Stimulated activated CD4-positive, alpha-beta T cell treated with anti-CD3 and anti-CD28 coated beads, Interleukin-2, amount 100 ng/mL, for 48 hours (primary cell): ENCODE measurements at places on chromosomes 3 and 15.

DNA sequence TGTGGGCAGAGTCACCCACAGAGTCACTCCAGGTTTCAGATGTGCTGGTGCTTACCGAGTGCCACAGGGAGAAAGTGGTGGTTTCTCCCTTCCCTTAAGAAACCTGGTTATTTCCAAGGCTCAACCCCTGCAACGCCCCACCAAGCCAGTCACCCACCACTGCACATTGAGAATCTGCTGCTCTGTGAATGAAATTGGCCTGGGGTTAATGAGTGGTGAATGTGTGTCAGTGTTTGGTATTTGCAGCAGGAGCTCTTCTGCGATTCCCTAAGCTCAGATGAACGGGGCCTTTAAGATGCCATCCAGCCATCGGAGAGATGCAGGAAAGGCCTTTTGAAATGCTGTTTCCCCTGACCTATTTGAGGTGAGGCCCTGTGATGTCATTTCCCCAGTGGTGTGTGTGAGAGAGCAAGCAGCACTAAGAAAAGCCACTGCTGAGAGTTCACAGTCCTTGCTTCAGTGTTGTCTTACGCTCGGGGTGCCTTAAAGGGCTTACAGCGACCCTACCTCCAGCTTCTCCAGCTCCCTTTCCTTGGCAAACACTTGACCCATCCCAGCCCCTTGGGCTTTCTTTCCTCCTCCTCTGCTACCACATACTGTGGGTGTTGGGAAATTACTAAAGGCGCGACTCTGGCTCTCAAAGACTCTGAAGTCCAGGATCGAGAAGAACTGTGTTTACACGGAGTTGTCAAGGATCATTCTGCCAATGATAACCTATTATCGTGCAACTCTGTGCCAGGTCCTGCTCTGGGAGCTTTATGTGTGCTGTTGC lies 68.9 kb downstream of the SMAD3 start:
- DNase-seq = peak; percentile 41

DNA sequence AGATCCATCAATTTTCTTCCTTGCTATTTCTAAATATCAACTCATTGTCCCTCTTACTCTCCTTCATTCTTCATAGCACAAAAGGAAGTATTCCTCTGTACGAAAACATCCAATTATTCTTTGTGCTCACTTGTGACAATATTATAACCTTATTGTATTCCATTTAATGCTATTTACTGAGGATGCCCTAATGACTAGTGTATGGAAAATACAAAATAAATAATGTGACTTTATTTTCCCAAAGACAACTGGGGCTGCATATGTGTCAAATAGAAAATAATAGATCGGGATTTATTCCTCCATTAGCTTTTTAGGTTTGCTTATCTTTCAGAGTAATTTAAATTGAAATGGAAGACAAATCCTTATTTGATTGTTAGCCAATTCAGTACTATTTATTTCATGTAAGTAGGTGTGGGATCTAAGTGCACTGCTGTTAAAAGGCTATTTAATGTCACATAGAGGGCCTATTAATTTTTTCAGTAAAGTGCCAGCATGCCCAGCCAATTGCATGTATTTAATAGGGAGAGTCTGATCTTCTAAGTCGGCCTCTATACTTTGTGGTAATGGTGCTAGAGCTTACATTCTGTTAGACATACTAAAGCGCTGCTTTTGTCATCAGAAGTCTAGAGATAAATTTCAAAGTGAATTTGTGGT lies 329.8 kb downstream of the MCTP2 start:
- no peak for DNase-seq

- no peak for DNase-seq
These were observed 13.0 kb upstream of the PIGZ start for GRCh38 chr3:196981657-196982056.

DNA sequence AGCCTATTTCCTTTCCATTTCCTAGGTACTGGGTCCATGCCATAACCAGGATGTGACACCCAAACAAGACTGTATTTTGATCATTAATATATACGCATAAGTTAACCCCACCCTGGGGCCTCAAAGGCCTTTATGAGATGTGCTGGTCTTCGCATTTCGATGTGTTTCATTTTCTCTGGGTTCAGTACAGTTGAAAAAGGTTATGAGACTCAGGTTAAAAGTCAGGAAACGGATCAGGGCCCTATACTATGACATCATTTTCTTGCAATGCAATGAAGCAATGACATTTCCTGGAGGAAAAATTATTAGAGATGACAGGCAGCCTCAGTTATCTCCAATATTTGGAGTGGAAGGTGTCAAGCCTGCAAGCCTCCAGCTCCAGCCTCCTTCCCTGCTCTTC lies 31.7 kb downstream of the TMEM212 start:
- DNase-seq = no peak

- no peak for DNase-seq
These were observed 8.1 kb downstream of the EDEM1 start for GRCh38 chr3:5195605-5196004.

DNA sequence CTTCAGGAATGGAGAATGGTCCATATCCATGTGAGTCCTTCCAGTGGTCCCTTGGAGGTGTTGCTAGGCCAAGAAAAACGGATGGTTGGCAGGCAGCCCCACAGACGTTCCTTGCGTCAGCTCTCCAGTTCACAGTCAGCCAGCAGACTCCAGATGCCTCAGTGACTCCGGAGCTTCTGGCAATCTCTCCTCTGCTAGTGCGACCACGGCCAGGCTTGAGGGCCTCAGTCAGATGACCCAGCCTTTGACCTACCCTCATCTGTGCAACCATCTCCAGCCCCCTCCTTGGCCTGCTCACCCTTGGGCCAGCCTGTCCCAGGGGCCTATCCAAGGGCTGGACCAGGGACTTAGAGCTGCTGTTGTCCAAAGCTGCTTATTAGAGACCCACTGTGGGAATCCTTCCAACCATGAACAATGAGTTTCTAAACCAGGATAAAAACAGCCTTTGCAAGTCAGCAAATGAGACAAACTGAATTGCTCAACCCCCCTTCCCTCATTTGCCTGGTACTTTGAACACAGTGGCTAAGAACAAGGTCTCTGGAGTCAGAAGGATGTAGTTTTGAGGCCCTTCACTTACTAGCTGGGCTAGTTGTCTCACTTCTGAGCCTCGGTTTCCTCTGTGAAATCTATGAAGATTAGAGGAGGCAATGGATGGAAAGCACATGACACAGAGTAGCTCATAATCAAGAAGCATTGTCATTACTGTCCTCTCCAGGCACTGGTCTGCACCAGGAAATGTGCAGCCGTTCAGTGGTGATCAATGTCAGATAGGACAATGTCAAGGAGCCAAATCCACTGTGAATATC lies 44.8 kb downstream of the ANP32A start:
- no peak for DNase-seq

DNA sequence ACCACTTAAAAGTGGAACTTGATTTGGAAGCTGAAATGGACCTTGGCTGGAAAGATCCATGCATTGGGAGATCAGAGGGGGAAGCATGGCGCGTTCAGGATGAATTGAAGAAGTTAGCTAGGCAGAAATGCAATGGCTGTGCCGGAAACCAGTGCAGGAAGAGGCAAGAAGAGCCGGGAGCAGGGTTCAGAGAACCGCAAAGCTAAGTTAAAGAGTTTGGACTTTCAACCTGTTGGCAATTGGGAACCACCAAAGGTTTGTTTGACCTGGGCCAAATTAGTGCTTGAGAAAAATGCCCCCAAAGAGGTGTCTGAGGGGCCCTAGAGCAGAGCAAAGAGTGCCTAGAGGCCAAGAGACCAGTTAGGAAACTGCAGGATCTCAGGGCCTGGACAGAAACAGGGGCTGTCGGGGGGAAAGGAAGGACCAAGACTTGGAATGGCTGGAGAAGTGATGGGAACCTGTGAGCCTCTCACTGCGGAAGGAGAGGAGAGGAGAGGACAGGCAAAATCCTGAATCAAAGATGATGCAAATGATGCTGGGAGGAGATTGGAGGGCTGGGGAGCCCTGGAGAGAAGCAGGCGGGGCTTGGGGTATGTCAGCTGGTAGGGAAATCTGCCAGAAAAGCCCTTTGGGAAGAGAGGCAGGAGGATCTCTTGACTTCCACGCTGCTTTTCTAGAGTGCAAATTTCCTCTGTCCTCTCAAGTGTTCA lies 49.3 kb downstream of the FAM174B start:
- DNase-seq = no peak

DNA sequence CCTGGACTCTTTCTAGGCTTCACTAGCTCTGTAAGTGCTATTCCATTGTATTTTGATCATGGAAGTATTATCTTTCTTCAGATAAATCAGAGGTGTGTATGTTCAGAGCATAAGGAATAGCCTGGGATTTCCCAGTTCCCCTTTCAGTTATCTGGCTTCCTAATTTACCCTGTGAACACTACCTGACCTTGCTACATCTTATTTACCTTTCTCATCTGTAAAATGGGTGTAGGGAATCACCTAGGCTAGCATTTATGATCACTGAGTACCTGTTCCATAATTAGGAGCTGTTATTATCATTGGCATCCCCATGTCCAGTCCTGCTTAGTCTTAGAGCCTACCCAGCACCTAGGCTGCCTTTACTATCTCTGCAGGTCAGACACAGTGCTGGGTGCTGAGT lies 149.3 kb upstream of the NR2F2 start:
- DNase-seq = no peak

DNA sequence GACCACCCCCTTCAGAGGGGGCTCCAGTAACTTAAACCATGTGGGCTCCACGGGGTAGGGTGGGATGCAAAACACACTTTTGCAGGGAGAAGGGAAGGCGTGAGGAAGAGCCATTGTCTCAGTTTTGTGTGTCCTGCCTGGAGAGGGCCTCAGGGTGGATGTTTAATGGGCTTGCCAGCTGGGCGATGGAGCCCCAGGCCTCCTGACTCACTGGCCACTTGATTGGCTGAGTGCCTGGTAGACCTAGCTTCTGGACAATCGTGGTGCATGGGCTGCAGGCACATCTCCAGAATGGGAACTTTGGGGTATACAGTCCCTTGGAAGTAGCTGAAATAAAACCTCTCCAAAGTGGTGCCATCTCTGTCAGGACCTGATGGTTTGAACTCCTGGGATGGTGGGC lies 118.3 kb upstream of the MRPS22 start:
- no peak for DNase-seq

- no peak for DNase-seq
These were observed 8.1 kb upstream of the VPS39 start for GRCh38 chr15:42215913-42216829.

- no peak for DNase-seq
These were observed 6.2 kb downstream of the SEMA3F start for GRCh38 chr3:50161320-50161719.

- DNase-seq = no peak
These were observed 66.9 kb upstream of the RPL32 start for GRCh38 chr3:12908136-12908730.

GRCh38 chr15:84752700-84753099 lies 4.3 kb downstream of the ZNF592 start:
- no peak for DNase-seq

DNA sequence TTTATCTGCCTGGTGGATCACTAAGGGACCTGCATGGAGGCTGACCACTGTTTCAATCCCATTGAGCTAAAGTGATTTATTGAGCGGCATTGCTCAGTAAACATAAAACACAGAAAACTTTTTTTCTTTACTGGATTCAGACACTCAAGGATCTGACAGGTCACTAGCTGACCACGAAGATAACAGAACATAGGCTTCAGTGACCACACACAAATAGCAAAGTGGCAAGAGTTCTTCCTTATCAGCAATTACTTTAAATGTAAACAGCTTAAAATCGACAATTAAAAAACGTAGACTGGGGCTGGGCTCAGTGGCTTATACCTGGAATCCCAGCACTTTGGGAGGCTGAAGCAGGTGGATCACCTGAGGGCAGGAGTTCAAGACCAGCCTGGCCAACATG lies 48.7 kb downstream of the STAG1 start:
- DNase-seq = no peak

DNA sequence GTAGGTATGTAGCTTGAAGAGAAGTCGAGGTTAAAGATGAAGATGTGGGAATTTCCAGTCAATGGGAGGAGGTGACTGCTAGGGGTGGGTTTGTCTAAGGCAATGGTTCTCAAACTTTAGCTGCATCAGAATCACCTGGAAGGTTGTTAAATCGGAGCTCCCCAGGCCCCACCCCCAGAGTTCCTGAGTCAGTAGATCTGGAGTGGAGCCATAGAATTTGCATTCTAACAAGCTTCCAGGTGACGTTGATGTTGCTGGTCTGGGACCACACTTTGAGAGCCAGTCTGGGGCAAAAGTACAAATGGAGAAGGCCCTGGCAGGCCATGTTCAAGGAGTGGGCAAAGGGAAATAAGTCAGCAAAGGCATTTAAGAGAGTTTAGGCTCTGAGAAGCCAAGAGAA lies 69.1 kb downstream of the CMTM8 start:
- DNase-seq = no peak

- DNase-seq = no peak
These were observed 199.9 kb downstream of the VGLL3 start for GRCh38 chr3:86790884-86791549.

DNA sequence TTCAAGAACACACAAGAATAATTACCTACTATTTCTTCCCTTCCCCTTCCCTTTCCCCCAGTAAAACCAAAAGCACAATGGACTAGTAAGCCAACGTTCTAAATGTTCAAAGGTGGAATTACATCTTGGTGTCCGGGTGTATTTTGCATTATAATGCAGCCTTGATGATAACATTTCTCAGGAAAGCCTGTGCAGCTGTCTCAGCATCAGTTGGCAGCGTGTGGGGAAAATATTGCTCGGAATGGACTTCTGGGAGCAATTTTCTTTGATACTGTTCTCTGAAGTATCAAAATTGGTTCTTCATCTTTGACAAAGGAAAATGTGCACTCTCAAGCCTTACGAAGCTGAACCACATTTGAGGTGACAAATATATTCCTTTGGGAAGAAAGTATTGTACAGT lies 198.9 kb downstream of the AGBL1 start:
- no peak for DNase-seq

- DNase-seq = no peak
These were observed 275.9 kb upstream of the NR2F2 start for GRCh38 chr15:96054621-96055020.

GRCh38 chr3:157318639-157319288 lies 117.9 kb upstream of the PTX3 start:
- DNase-seq = no peak

DNA sequence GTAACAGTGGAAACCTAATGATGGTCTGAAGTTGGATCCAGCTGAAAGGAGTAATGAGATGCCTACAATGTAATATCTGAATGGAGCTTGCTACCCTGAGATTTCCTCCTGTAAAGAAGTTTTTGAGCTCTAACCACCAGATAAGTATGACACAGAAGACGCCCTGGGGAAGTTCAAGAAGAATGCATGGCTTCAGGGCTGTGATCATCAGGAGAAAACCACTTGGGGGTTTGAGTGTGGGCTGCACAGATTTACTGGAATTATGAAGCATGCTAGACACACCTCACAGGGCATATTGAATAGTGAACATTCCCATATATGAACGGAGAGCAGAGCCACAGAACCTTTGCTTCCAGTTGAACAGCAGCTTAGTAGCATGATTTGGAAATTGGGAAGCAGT lies 10.6 kb upstream of the CCDC80 start:
- DNase-seq = no peak

GRCh38 chr3:6260551-6261191 lies 600.2 kb upstream of the GRM7 start:
- DNase-seq = no peak
